ENCODE measurements at places on chromosomes 1 and 21. TPM values are rescaled to one million over a fixed set of nuclear protein-coding genes. Genes with fewer than 3 reads are reported as not detected.

Gene NVL
- 18.6 TPM for total RNA-seq

Gene FMO2
- 0.28 TPM for total RNA-seq

Gene WNT3A
- total RNA-seq, result not detected

Gene TMPRSS2
- not detected for total RNA-seq

Gene FGR
- total RNA-seq, result not detected

Gene TSPAN1
- total RNA-seq, result 0.46 TPM

Gene USH2A
- under 0.01 TPM for total RNA-seq

Gene SLC6A17
- total RNA-seq, result 0.09 TPM

Gene TDRD10
- not detected for total RNA-seq

Gene HCRTR1
- not detected for total RNA-seq

Gene CASQ2
- under 0.01 TPM for total RNA-seq

Data from smooth muscle cell of bladder (primary cell).